G401 (cell line): ENCODE measurements at places on chromosomes 1 and 21.

DNA sequence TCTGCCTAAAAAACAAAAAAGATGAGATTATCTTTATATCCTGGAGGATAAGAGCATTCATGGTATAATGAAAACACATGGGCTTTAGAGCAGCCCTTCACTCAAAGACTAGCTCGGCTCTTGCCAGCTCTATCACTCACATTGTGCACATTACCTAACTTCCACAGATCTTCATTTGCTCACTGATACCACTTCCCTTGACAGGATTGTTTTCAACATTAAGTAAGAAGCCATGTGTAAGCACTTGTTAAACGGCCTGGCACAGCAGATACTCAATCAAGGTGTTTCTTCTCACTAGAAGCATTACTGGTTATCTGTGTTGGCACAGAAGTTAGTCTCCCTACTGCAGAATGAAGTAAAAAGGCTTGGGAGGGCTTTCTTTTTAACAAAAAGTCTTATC is 18.7 kb downstream of the LPGAT1 start:
- no peak for DNase-seq

- no peak for DNase-seq
These were observed 22.5 kb downstream of the RHBDL2 start for GRCh38 chr1:38919130-38919529.

DNA sequence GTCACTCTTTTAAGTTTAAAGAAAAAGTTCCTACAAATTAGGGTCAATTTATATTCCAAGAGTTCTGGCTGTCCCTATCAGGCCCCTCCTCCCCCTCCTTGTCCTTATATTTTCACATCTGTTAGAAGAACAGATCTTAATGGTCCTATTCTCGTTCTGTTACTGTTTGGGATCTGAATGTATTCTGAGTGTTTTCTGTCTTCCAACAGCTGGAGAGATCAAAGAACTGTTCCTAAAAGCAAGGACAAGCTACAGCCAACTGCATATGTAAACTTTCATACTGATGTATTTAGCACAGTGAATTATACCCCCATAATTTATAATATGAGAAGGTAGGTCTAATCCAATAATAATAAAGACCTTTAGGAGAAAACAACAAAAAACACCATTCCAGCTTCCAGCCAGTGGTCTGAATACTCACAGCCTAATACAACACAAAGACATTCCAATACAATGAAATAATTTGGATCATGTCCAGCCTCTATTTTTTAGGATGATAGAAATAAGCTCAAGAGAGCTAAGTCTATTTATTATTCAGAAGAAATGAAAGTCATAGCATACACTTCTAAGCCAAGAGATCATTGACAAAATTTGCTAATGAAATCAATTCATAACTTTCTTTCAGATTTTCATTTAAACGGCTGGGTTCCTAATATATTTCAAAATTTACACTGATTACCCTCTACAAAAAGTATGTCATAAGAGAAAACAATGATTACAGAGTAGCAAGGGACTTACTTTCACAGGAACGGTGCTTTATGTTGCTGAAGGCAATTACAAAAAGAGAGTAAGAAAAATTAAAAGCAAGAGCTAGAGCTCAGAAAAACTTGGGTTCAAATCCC is 25.3 kb downstream of the WLS start:
- DNase-seq, result no peak

DNA sequence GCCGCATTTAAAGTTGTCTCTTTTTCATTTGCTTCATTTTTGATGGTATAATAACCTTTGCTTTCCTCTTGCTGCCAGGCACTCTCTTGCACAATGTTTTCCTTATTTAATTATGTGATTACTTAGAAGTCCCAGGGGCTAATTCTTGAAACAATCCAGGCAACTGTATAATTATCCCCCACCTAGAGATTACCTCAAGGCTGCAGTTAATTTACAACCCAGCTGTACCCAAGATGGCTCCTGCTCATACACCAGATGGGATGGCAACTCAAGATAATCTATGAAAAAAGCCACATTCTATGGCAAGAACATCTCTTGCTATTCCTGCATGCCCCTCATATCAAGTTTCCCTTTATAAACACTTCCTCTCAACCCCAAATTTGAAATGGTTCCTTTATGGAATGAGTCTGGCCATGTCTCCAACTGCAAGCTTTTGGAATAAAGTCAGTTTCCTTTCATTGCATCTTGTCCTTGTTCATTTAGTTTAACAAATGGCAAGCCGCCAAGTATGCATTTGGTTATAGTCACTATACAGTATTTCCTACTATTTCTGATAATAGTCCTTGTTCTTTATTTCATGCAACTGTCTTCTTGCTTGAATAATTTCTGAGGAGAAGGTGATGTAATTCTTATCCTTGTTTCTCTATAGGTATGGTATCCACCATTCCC is 1042.6 kb downstream of the PLA2G4A start:
- no peak for DNase-seq

DNA sequence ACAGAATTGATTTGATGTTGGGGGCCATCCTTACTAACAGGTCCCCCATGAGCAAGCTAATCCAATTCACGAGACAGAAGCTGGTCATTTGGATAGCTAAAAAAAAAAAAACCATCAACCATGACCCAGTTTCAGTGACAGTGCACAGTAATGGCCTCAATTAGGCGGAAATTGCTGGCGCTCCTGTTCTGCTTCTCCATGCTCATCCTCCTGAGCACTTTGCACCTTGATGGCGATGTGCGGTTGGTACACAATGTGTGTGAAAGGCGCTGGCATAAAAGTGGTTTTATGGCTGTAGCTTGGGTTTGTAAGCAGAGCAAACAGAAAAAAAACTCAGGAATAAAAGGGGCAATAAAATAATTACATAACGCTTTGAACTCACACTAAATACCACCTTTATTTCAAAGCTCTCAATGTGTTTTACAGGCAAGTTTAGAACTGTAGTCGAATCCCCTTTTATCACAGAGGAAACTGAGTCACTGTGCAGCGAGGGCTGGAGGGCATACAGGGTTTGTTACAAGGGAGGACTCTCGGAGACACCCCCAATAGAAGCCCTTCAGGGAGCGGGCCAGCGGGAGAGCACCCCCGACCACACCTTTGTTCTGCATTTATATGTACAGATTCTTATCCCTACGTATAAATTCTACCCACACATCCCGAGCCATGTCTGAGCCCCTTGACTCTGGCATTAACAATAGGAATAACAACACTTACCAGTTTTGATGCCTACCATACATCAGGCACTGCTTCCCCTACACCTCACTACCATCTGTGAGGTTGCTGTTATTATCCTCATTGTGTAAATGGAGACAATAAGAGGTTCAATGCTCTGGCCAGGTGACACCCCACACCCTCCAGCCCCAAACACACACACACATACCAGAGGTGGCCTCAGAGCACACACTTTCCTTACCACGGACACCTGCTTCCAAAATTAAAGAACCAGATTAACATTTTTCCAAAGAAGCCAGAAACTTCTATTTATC is 213.5 kb upstream of the IRF2BP2 start:
- peak; percentile 83 for DNase-seq

DNA sequence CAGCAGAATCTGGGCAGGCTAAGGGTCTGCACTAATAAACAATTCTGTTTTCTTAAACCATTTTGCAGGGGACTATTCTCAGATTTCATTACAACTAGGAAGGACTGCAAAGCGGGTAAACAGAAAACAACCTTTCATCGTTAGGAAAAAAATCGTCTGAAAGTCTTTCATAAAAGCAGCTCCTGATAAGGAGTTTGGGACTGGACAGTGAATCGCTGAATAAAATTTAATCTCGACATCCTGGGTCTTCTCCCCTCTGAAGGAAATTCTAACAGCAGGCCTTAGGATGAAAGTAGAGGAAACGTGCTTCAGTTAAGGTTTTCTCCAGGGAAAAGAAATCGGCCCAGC is 471 bp upstream of the MTF2 start:
- no peak for DNase-seq
